ENCODE measurements at places on chromosomes 2 and 18.
A peak's percentile ranks its signal among the peaks of the same experiment; 100 is the strongest.

DNA sequence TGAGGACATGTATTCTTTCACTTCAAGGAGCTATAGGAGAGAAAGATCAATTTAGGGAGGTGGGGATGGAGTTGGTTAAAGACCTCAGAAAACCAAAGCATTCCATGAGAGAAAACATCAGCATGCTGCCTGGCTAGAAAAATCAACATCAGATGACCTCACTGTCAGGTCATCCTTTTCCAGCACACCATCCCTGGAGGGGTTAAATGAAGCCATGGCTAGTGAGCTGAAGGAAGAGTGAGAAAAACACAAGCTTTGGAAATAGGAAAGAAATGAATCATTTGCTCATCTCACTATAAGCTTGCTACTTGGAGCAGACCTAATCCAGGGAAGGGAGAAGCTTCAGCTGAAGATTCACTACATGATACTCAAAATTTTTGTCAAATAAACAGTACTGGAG lies 109.5 kb upstream of the ITGB6 start:
- no peak for DNase-seq

DNA sequence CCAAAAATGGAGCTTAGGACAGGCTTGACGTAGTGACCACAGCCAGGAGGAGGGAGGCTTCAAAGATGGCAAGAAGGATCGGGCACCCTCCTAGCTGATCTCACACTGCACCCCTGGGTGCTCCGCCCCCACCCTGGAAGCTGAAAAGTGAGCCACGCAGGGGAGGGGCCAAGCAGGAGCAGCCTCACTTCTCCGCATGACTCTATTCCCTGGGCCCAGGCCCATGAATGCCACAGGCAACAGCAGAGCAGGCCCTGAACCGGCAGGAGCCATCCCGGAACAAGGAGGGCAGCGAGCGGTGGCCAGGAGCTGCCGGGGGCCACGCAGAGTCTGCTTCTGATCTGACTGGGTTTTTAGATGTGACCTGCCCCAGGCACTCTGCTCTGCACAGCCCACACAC lies 30.0 kb downstream of the BIN1 start:
- DNase-seq: no peak

DNA sequence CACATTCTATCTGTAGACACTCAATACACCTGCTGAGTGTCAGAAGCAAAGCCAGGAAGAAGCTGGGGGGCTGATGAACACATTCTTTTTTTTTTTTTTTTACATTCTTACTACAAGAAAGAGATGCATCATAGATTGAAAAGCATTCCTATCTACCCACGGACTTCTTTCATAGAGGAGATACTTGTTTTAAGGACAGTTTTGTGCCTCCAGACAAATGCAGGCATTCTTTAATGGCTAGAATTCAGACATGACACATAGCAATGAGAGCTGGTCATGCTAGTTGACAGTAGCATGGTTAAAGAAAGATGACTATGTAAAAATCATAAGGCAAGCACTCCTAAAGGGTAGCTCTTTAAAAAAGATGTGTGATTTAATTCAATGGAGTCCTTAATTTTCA lies 110.2 kb downstream of the EPHA4 start:
- DNase-seq: no peak

DNA sequence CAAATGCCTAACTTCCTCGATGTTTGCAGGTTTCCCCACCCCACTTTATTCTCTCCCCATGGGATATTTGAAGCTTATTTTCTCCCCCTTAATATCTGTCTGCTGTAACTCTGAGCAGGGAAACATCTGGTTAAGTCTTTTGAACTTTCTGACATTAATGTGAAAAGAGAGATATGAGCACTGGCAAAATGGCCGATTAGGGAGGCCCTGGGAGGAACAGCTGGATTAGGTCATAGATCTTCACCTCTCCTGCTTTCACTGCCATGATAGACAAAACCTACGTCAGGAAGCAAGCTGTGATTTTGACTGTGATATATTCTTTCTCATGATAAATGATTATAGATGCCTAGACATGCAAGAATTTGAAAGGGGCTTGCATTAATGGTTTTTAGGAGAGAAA lies 43.6 kb downstream of the LYPD6B start:
- peak; percentile 6 for DNase-seq

DNA sequence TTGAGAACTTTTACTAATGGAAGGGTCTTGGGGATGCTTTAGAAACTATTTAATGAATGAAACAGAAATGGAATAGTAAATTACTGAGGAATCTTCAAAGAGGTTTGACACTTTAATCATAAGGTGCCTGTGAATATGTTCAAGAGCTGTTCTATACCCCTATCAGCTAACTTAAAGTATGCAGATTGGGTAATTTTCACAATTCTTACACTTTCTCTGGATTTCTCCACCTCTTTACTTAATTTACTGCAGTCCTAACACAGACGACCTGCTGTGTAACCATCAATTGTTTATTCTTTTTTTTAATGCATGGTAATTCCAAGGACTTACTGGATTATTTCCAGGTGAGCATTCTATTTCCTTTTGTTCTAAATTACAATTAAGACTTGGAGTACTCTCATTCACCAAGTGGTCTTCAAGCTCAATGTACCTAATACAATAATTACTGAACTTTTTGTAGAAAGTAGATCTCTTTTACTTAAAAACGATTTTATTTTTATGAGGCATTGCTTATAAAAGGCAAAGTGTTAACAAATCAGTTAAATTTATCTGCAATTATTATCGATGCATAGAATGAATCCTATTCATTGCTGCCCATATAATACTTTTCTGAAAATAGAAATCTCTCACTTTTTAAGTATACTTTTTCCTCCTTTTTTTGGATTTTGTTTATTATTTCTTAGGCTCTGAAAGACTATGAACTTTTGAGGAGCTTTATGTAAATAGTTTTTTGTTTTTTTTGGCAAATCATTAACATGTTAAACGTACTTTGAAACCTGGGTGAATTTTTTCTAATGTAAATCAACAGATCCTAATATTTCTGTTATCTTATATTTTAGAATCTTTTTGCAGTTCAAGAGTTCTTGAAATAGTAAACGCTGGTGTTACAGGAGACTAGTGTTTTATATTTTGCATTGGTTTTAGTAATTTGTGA lies 5.5 kb downstream of the VSNL1 start:
- no peak for DNase-seq

DNA sequence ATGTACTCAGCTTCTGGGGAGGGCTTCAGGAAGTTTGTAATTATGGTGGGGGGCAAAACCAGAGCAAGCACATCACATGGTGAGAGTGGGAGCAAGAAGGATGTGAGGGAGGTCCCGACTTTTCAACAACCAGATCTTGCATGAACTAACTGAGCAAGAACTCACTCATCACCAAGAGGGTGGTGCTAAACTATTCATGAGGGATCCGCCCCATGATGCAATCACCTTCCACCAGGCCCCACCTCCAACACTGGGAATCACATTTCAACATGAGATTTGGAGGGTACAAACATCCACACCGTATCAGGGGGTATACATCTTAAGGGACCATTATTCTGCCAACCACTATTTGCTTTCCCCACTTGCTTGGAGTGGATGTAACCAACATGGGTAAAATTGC lies 209.6 kb upstream of the HNRNPA3 start:
- DNase-seq: no peak

GRCh38 chr2:136582628-136583205 lies 182.6 kb upstream of the THSD7B start:
- DNase-seq: no peak

DNA sequence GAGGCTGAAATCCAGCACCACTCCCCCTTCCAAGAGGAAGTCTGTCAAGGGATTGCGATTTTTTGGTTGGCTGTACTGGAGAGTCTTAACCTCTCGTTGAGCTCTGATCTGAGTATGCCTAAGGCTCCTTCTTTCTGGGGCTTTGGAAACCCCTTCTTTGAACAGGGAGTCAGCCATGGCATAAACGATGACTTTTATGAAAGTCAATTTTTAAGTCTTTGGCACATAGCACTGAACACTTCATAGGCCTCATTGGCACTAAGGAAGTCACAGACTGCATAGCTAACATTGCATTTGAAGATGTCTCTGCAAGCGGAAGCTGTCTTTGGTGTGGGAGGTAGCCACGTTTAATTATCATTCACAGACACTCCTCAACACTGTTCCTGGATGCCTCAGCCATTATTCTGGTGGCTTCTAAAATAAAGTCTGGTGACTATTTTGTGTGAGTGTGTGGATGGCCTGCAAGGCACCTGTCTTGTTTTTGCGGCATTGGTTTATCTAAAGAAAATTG lies 148.2 kb upstream of the NCK2 start:
- DNase-seq: no peak

DNA sequence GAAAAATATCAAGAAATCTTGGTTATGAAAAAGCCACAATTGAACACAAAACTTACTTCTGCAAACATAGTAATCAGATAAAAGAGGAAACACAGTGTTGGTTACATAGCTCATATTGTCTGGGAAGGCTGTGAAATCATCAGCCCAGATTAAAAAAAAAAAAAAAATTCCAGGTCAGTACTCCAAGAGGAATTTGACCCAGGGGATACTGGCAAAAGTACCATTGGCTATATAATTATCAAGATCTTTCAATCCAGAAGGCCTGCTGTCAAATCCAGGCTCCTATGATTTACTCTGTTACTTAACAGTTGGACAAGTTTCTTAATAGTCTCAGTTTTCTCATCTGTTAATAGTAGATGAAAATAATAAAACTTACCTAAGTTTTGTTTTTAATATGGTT lies 12.9 kb upstream of the IKZF2 start:
- no peak for DNase-seq

DNA sequence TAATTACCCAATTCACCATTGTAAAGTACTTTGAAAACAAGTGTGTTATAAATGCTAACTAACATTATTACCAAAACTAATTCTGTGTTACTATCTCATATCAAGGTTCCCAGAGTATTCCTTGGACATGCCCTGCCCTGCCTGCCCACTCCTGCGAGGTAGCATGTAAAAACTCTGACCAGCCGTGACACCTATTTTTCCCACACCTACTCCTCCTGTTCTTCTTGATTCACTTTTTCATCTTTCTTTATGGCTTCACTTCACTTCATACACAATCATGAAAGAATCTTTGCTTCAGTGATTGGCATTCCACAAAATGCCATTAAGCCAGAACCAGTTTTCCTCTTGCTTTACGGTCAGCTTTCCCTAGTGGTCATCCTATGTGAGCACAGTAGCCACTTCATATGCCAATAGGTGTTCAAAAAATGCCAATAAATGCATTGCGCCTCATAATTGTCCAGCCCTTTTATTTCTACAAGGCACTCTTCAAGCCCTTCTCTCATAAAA lies 42.6 kb upstream of the SETBP1 start:
- no peak for DNase-seq

- DNase-seq: peak; percentile 50
Measured at GRCh38 chr2:64128943-64129391, 15.3 kb downstream of the PELI1 start.

DNA sequence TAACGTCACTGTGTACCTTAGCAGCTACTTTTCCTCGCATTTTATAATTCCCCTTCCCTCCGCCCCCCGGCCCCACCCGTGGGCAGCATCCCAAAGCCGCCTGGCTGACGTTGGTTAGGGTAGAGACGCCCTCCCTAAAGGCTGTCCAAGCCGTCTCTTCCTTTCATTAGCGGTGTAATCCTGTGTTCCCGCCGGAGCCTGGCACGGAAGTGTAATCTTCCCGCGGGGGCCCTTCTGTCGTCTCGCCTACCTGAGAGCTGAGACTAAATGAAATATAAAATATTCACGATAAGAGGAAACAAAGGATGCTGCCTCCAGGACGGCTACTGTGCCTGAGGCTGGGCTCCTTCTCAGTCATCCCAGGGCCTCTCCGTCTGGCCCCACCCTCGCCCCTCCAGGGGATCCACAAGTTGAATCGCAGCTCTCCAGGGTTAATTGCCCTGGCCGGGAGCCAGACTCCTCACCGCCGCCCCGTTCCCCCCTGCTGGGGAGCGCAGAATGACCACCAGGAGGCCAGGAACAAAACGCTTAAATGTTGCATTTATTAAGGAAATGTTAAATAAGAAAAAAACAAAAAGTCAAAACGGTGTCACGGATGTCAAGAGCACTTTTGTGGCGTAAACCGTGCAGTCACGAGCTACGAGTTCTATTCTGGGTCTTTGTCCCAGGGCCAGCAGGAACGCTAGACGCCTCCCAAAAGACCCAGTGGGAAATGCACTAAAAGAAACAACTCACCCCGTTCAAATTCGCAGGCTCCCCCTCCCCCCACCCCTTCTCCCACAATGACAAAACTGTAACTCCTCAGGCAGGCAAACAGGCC lies 1.5 kb downstream of the RPRM start:
- DNase-seq: no peak

- DNase-seq: no peak
Measured at GRCh38 chr2:113175042-113175628, 1.4 kb downstream of the PSD4 start.

DNA sequence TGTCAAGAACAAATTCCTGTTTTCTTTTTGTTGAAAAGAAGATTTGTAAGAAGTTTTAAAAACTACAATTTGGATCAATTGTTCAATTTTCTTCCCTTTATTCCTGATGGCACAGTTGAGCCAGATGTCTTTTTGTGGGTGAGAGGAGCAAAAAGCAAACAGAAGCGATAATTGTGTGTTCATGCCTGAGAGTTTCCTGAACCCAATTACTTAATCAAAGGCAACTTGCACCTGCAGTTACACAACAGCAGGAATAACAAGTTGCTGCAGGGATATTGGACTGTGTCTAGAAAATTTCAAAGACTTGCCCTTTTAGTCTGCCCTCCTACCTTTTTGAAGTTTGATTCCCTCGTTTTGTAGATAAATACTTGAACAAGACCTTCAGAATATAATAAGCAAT lies 383.6 kb downstream of the DSEL start:
- no peak for DNase-seq

GRCh38 chr2:56912490-56912889 lies 728.7 kb downstream of the CCDC85A start:
- DNase-seq: no peak

- no peak for DNase-seq
Measured at GRCh38 chr2:229658004-229658403, 56.4 kb downstream of the DNER start.

DNA sequence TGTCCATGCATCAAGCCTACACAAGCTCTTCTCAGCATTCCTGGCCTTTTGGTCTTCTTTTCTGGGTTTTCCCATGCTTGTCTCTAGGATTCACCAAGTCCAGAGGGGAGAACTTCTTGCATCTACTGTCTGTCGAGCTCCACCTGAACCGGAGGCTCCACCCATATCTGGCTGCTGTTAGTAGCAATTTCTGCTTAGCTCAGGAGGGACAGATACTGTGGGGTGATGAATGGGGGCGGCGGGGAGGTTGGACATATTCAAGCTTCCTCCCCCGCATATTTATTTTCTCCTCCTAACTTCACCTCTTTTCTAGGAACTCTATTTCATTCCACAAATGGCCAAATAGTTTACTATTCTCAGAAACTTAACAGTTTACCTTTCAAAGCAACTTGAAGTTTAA lies 163.5 kb downstream of the PTH2R start:
- no peak for DNase-seq

- DNase-seq: no peak
Measured at GRCh38 chr2:160132761-160133160, 67.3 kb downstream of the ITGB6 start.

DNA sequence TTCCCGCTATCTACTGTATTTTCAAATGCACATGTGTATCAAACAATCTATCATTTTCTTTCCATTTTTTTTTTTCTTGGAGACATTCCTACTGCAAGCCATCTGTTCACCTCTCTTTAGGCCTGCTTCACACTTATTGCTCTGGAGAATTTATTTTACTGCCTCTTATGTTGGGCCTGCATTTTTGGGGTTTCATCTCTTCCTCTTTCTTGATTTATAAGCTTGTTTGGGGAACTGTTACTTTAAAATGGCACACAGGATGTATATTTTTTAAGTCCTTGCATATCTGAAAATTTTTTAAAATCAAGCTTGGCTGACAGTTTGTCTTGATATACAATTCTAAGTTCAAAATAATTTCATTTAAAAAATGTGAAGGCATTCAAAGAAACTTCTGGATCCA lies 3.5 kb upstream of the RAB27B start:
- DNase-seq: no peak

GRCh38 chr2:100812573-100812972 lies 7.4 kb upstream of the NPAS2 start:
- no peak for DNase-seq

Data from inflammatory macrophage (primary cell).